ENCODE measurements at places on chromosomes 6 and 20.

DNA sequence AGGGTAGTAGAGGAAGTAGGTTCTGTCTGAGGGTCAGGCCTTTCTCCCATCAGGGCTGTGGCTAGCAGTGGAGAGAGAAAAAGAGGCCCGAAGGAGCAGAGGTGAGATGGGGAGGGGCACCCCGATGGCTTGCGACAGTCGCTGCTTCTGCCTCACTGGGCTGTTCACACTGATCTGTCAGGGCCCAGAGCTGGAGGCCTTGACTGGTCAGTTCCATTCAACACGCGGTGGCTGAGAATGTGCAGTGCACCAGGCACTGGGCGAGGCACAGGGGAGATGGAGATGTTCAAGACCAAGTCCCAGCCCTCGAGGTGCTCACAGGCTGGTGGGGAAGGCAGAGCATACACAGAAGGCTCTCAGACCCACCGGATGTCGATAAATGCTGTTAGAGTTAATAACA, 21.4 kb downstream of the SLC12A5 start:
- no peak for DNase-seq

DNA sequence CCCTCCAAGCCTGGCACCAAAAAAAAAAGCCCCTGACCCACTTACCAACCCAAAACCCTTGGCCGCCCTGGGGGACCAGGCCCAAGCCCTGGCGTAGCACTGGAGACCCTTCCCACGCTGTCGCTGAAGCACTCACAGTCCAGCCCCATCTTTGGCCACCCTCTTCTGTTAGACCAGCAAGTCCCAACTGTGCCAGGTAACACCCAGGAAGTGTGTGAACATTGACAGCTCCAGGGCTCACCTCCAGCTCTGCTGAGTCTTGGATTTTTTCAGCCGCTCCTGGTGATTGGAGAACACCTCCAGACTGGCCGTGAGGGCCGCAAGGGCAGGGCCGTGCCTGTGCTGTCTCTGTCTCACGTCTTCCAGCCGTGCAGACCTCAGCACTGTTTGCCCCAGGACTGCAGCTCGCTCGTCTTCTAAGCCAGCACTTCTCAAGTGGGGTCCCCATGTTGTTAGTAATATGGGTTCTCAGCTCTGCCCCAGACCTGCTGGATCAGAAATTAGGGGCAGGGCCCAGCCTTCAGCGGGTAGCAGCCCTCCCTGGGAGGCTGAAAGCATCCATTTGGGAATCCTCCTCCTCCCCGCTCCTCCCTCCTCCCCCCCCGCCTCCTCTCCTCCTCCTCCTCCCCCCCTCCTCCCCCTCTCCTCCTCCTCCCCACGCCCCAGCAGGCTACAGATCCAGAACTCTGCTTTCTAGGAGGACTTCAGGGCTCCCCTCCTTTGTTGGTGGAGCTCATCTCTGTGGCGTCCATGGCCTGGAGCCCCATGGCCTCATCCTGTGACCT, 18.1 kb downstream of the NPEPL1 start:
- DNase-seq, result no peak

GRCh38 chr6:42610416-42610815, 46.6 kb downstream of the UBR2 start:
- no peak for DNase-seq

GRCh38 chr6:71298459-71298858, 9.8 kb downstream of the OGFRL1 start:
- DNase-seq, result no peak

DNA sequence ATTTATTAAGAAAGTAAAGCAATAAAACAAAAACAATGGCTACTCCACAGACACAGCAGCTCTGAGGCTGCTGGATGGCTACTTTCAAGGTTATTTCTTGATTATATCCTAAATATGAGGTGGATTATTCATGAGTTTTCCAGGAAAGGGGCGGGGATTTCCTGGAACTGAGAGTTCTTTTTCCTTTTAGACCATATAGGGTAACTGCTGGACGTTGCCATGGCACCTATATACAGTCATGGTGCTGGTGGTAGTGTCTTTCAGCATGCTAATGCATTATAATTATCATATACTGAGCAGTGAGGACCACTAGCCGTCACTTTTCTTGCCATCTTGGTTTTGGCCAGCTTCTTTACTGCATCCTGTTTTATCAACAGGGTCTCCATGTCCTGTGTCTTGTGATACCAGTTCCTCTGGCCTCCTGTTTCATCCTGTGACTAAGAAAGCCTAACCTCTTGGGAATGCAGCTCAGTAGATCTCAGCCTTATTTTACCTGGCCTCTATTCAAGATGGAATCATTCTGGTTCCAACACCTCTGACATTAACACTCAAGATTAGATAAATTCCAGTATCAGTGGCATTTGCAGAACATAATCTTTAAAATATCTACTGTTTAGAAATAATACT, 32.3 kb upstream of the TRDN start:
- DNase-seq, result no peak
